Activated naive CD8-positive, alpha-beta T cell treated with anti-CD3 and anti-CD28 coated beads, Interleukin-2, amount 50 U/mL, for 24 hours (primary cell): ENCODE measurements at places on chromosomes 16 and 17.
A peak's percentile ranks its signal among the peaks of the same experiment; 100 is the strongest.

DNA sequence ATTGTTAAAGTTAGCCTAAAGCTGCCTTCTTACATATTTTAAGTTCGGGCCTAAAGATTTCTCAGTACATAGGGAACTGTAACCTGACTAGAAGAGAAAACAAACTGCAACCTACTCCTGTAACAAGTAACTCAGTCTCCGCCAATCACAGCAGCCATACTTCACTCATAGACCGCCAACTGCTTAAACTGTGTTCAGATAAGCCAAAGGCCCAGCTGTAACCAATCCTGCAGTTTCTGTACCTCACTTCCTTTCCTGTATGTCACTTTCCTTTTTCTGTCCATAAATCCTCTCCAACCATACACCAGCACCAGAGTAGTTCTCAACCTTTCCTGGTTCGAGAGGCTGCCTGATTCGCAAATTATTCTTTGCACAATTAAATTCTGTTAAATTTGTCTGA lies 41.5 kb downstream of the GLG1 start:
- no peak for DNase-seq

GRCh38 chr16:51553314-51553713 lies 402.2 kb upstream of the SALL1 start:
- DNase-seq = no peak

- no peak for DNase-seq
Observed at GRCh38 chr16:79307214-79307613, 293.3 kb downstream of the MAF start.

GRCh38 chr17:33225509-33225908 lies 67.6 kb downstream of the ASIC2 start:
- no peak for DNase-seq

DNA sequence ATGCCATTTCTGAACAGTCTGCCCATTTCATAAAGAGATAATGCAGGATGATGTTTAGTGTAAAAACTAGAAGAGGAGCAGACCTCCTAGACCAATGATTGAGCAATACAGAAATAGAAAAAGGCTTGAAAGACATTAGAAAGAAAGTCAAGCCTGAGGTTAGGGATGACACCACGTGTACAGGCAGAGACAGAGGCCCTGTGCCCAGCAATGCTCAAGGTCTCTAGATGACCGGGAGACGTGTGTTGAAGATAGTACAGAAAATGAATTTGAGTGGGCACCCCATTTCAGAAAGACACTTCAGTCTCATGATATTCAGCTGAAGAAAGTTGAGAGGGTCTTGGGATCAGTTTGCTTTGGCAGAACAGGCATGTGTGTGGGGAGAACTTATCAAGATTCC lies 5.4 kb downstream of the GID4 start:
- DNase-seq = no peak

DNA sequence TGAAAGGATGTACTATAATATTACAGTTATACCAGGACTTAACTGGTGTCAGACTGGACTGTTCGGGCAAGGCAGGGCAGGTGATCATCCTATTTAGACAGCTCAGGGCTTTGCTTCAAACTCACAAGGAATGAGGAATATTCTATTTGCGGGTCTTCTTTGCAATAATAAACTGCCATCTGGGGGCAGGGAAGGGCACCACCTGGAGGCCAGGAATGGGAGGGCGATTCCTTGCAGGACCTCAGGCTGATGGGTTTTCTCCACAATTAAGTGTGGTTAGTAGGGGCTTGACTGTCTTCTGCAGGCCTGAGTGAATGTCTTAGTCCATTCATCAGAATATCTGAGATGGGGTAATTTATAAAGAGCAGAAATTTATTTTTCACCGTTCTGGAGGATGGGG lies 424.1 kb downstream of the CA10 start:
- DNase-seq = peak; percentile 5

- no peak for DNase-seq
Observed at GRCh38 chr17:51029568-51030463, 90.9 kb downstream of the SPAG9 start.

DNA sequence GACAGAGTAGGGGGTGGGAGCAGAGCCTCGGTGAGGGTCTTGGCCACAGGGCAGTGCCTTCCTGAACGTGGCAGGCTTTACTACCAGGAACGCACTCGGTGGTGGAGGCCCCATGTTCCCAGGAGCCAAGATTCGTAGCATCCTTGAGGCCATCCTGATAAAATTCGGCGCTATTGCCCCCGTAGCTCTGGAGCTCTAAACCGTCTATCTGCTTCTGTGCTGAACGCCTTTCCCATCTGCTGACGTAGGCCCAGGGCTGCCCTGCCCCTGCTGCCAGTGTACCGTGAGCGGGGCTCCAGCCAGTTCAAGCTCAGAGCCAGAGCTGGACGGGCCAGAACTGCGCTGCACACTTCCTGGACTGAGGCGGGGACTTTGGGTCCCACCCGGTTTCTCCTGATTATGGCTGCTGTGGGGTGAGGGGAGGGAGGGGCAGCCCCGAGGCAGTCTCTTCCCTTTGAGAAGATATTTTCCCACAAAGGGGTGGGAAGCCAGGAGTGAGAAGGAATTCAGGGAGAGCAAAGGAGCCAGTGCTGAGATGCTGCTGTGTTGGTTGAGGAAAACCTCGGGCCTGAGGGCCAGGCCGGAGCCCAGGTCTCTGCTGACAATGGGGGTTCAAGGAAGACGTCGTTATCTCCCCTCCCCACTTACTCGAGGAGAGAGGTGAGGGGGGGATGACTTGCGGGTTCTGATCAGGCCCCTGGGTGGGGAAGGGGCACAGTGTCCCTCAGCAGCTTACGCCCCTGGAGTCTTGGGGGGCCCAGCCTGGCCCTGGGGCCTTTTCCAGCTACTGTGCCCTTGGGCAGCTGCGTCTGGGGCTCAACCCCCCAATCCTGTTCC lies 29.4 kb downstream of the OR1D5 start:
- no peak for DNase-seq

- DNase-seq = no peak
Observed at GRCh38 chr17:74921026-74921681, 1.9 kb downstream of the USH1G start.

- no peak for DNase-seq
Observed at GRCh38 chr17:38572669-38573365, 32.9 kb downstream of the SRCIN1 start.

GRCh38 chr17:7233701-7234082 lies 625 bp downstream of the DVL2 start:
- DNase-seq = no peak

DNA sequence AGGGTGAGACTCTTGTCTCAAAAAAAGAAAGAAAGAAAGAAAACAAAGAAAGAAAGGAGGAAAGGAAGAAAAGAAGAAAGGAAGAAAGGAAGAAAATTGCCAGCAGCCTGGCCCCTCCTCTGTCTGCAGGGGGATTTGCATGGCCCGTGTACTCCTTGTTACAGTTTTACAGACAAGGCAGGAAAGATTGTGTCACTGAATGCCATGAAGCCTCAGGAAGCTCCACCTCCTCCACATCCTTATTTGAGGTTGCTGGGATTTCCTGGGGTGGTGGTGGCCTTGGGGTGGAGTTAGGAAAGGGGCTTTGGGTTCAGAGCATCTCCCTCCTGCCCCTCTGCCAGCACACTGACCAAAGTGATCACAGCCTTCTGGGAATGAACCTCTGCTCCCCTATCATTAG lies 23.6 kb downstream of the CFAP20 start:
- no peak for DNase-seq

GRCh38 chr17:18157354-18157985 lies 26.2 kb upstream of the ALKBH5 start:
- no peak for DNase-seq

DNA sequence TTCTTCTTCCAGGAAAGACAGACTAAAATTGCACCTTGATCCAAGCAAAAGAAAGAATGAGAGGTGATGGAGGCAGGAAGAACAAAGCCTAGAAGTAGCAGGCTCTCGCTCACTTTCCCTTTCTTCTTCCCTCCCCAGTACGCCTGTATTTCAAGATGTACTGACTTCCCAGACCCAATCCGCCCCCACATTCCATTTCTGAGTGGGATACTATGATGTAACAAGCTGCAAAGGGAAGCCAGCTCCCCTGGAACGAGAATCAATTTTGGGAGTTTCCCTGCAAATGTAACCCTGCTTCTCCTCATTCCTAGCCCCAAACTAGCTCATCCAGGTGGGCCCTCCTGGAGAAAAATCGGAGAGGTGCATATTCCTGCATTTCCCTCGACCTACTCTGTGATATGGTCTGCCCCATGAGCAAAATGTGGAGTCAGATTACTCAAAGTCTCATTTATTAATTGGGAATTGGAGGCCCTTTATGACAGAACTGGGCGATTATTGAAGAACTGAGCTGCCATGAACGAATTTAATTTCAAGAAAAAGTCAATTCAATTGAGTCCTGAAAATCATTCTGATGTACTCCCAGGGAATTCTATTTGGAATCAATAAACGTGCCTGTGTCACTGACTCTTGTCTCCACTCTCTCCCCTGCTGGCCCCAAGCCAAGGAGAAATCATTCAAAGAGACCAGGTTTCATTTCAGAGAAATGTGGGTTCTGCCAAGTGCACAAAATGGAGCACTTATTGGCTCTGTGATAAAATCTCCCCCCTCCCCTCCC lies 398.9 kb downstream of the SHISA9 start:
- DNase-seq = no peak

- DNase-seq = no peak
Observed at GRCh38 chr17:57261084-57261461, 4.8 kb downstream of the MSI2 start.

DNA sequence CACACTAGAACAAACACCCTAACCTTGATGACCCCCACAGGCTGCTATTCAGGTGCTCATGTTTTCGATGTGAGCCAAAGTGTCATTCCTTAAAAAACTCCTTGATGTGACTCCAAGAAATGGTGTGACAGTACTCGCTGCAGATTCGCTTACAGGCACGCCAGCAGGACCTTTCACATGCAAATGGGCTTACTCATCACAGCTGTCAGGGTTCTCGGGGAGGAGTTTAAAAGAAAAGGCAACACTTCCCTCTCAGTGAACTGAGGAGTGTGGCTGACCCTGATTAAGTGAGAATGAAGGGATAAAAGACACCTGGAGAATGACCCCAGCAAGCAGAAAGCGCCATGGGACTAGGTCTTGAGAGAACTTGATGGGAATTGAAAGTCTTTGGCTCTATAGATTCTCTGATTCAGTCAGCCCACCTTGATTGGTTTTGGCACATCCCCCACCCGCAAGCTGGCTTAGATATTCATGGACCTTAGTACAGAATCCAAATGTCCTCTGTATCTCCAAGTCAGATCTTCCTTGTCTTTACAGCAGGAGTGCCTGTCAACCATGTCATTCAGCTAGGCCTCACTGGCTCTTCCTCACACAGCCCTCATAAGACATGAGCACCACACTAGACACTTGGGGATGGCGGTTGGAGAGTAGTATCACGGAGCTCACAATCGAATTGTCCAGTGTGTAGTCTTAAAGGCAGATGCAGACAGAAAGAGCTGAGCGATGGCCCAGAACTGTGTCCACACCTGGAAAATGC lies 82.6 kb downstream of the HIC1 start:
- no peak for DNase-seq

DNA sequence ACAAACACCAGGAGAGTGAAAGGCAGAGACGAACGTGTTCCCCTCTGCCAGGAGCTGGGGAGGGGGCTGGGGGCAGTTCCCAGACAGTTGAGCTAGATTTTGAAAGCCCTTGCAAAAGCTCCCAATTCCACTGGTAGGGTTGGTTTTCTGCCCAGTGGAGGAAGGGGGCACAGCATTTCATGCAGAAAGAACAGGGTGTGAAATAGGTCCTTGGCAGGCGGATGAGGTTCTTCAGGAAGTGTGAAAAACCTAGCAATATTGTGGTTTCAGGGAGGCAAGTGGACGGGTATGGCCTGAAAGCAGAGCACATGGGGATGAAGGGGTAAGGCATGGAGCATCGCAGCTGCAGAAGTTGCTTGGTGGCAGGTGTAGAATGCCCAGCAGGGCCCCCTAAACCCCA lies 248.3 kb downstream of the KATNIP start:
- DNase-seq = no peak

- DNase-seq = no peak
Observed at GRCh38 chr17:27558842-27559505, 72.0 kb upstream of the LGALS9 start.

GRCh38 chr16:16884451-16884850 lies 505.5 kb downstream of the NPIPA7 start:
- no peak for DNase-seq

DNA sequence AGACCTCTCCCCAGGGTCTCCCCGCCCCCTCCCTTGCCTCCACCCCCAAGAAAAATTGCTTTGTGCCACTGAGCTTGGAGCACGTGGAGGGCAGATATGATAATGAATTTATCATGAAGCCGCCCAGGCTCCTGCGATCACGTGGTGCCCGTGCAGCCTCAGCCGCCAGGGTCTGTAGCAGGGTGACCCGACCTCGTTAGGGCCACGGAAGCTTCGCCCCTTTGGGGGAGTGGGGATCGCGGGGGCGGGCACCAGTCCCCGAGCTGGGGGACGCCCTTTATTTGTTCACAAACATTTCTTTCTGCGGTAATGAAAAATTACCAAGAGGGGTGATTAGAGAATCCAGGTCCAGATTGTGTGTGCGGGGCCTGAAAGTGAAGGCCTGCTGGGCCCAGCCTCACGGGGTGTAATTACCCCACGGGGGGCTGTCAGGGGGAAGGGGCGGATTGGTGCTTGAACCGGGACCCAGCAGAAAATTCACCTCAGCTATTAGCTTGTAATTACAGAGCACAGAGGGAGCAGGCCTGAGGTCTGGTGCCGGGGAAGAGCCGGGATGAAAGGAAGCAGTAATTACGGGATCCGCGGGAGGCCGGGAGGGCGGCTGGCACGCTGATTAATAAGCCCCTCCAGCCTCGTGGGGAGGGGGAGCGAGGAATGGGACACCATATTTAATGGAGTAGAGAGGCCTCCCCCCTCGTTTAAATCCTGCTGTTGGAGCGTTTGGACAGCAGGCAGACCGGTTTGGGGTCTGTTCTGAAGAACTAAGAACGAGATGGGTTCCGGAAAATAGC lies 13.3 kb downstream of the GSE1 start:
- no peak for DNase-seq

DNA sequence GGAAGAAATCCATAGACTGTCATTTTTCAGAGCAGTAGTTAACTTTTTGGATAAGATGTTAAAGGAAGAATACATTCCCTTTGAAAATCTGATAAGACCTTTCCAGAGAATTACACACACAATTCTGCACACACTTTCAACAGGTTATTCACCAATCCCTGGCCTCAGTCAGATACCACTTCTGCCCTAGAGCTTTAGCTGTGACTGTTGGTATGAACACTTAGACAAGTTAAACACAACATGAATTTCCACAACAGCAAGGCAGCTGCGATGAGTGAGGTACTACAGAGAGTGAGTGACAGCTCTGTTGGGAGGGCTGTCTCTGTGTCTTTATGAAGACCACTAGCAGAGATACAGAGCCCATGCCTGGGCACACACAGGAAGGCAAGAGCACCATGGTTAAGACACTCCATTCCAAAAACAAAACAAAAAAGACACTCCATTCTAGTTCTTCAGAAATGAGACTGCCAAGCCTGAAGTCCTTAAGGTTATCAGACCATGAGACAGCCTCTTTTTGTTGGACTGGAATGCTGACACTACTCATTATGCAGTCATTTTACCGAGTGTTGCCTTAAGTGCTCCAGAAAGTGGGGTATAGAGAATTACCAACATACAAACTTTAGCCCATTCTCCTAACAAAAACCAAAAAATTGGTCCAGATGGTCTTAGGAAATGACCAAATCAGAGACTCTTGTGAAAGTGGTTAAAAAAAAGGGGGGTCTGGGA lies 42.4 kb downstream of the TOM1L2 start:
- DNase-seq = no peak

DNA sequence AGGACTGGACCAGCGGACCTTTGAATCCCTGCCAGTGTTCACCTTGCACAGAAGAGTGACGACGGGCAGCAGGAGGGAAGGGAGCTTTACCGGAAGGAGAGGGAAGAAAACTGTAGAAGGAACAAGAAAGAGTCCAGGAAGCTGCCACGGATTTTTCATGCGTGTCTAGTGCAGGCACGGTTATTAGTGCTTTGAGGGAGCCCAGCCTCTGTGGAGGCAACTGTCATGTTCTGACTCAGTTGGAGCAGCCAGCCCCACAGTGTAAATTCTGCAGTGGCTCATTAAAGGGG lies 6.5 kb upstream of the HOXB13 start:
- DNase-seq = no peak
